ENCODE measurements at places on chromosomes 7 and 10.

DNA sequence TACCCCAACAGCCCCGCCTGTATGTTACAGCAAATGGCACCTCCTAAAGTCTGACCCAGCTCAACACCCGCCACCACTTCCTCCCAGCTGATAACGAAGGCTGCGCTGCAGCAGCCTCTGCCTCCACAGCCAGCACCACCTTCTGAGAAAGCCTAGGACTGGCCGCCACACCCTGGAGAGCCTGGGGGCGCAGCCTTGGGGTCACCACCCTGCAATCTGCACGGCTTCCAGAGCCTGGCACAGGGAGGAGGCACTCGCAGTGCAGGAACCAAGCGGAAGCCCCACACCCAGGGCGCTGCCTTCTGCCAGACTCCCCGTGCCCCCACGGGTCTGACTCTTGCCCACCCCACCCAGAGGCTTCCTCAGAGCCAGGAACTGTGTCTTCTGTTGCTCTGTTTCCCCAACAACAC, 112.5 kb downstream of the MAD1L1 start:
- no peak for DNase-seq

GRCh38 chr7:125668321-125668993, 738.8 kb upstream of the POT1 start:
- DNase-seq = no peak

- DNase-seq = no peak
These were observed 777 bp downstream of the BICC1 start for GRCh38 chr10:58513188-58514110.

DNA sequence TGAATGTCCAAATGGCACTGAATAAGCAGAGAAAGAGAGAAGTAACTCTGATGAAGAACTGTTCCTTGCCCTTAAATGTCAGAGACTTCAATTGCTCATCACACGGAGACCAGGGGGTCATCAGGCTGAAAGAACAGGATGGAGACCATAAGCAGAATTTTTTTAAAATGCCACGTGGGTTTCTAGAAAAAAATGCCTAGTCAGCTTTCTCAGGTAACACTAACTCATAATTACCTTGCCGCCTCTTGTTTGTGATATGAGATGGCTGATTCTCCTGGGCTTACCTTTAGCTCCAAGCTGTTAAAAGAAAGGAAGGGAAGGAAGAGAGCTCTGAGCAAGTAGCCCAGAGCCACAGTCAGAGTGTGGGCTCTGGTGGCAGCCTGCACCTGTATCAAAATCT, 372.0 kb downstream of the GPAM start:
- peak; percentile 0 for DNase-seq

GRCh38 chr10:72375585-72375984, 20.9 kb upstream of the DNAJB12 start:
- DNase-seq = no peak

DNA sequence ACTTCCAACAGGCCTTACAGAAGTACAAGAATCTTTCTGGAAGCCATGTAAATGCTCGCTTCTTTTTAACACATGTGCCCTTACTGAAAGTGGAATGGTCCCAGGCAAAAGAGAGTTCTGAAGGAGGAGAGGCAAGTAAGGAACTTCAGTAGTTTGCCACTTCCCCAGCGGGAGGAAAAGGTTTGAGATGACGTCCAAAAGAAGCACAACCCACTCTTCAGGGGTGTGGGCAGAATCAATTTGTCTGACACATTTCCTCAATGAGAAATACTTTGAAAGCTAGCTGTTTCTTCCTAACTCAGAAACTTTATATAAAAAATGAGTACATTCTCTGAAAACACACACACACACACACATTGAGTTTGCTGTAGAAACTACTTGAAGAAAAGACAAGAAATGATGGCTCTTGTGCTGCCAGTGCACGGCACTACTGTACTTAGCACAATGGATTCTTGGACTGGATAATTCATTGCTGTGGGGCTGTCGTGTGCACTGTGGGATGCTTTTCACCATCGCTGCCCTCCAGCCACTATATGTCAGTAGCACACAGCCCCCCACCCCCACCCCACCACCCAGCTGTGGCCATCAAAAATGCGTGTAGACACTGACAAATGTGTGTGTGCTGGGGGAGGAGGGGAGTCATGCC, 183.0 kb downstream of the SRPK2 start:
- no peak for DNase-seq

- DNase-seq = no peak
These were observed 27.1 kb downstream of the TNRC18 start for GRCh38 chr7:5396542-5396941.

DNA sequence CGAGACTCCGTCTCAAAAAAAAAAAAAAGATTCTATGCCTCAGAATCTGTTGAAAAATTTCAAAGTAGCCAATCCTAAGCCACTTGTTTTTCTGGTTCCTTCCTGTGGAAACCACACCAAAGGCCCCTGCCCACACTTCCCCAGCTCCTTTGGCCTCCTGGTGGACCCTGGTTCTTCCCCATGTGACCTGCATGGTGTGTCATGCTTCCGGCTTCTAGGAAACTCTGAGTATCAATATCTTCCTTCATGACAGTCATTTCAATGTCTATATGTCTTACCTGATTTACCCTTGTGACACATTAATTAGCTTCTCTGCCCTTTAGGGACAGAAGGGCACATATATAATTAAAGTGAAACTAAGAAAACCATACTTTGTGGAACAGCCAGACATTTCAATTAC, 80.4 kb upstream of the GRB10 start:
- DNase-seq = no peak

- DNase-seq = peak; percentile 26
These were observed 527 bp downstream of the PDIA4 start for GRCh38 chr7:149027611-149028345.

- DNase-seq = no peak
These were observed 44.7 kb downstream of the ABLIM1 start for GRCh38 chr10:114613237-114613979.

- no peak for DNase-seq
These were observed 41.5 kb downstream of the PITRM1 start for GRCh38 chr10:3131098-3131497.

DNA sequence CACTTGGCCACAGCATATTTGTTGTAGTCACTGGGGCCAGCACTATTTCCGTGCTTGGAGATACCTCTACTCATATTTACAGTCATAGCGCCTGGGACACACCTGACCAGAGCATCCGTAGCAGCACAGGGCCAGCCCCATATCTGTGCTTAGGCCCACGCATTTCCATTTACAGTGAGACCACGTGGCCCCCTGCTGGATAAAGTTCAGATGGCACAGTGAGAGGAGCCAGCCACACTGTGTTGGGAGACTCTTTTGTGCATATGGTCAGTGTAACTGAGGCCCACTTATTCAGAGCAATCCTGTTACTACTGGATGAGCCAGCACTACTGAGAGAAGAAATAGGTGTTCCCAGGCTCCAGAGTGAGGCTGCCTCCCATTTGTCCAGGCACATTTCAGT, 455.3 kb downstream of the REEP3 start:
- DNase-seq = peak; percentile 1

- DNase-seq = no peak
These were observed 29.0 kb upstream of the KNDC1 start for GRCh38 chr10:133131053-133131452.

- DNase-seq = no peak
These were observed 52.0 kb downstream of the VWA2 start for GRCh38 chr10:114291076-114291475.

DNA sequence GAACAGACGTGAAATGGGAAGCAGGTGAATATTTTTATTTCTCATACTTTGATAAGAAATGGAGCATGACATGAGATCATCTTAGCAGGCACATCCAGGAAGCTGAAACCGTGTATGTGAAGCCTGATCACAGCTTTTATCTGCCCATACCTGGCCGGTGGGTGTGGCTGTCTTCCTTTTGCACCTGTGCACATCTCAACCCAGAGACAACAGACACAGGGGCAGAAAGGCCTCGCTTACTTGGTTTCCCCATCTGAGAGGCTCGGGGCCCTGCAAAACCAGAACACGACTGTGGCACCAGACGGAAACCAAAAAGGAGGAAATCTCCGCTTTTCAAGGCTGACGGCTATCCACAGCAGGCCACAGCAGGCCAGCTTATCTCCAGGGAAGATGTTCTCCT, 116.4 kb downstream of the TCERG1L start:
- no peak for DNase-seq

- DNase-seq = no peak
These were observed 1.8 kb downstream of the LFNG start for GRCh38 chr7:2521341-2521745.

DNA sequence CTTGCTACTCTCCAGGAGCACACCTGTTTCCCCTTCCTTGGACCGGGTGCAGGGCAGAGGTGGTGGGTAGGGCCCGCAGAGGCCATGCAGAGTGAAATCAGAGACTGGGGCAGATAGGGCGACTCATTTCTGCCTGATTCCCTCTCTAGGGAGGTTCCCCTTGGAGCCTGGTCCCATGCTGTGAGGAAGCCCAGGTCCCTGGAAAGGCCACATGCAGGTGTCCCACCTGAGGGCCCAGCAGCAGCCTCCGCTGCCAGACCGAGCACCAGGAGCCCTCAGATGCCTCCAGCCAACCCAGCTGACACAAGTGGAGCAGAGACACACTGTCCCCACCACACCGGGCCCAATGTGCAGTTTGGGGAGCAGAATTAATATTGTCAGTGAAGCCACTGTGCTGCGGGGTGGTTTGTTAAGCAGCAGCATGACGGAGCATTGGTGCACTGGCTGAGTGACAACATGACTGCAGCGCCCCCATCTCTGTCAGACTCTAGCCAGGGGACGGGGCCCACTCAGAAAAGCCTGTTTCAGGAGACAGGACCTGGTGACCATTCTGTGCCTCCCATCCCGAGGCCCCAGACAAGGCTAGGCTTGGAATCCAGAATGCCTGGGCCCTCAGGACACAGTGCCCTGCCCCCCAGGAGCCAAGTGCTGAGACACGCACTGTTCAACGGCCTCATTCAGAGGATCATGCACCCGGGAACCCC, 30.4 kb upstream of the RET start:
- DNase-seq = no peak

- no peak for DNase-seq
These were observed 87.0 kb downstream of the SGMS1 start for GRCh38 chr10:50536617-50537240.

GRCh38 chr10:4978870-4979269, 15.7 kb downstream of the AKR1C1 start:
- no peak for DNase-seq

- no peak for DNase-seq
These were observed 30.3 kb downstream of the C7orf33 start for GRCh38 chr7:148620749-148621359.

DNA sequence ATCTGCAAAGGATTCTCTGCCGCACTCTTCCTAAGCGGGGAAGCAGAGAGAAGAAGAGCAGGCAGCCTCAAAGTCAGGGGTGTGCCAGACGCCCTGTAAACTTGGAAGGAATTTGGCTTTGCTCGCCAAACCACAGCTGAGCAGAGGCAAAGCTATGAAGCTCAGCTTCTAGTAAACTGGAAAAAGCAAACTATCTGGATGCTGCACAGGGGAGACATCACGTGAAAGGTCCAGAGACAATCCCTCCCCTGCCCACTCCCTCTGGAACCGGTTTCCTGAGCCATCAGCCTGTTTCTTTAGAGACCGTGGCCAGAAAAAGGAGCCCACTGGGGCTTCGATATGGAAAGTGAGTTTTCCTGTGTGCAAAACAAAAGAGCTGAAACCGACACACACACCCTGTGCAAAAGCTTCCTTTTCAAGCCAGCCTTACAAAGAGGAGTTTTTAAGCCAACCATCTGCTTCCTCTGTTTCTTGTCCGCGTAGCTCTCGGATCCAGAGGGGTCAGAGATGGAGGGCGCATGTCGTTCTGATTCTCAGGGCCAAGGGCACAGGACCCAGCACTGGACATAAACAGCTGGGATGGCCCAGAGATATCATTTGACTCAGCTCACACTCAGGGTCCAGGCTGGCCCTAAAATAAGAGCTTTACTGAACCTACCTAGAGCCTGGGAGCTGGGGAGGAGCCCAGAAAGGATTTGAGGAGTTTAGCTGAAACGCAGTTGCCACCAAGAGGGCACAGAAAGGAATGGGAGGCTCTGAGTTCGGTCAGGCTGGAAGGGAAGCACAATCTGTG, 58.2 kb upstream of the DNAAF5 start:
- DNase-seq = no peak

GRCh38 chr7:87833130-87833529, 43.0 kb downstream of the SLC25A40 start:
- DNase-seq = no peak

GRCh38 chr7:108136191-108136688, 6.1 kb upstream of the LAMB4 start:
- no peak for DNase-seq

GRCh38 chr10:35533565-35533964, 71.6 kb upstream of the GJD4 start:
- peak; percentile 79 for DNase-seq

GRCh38 chr10:80622153-80622552, 84.5 kb downstream of the SH2D4B start:
- no peak for DNase-seq

- DNase-seq = no peak
These were observed 49.1 kb downstream of the CHST15 start for GRCh38 chr10:124044143-124044862.

- DNase-seq = no peak
These were observed 42.3 kb upstream of the UBE3C start for GRCh38 chr7:157096286-157097055.
